ENCODE measurements at places on chromosomes 3 and 15. TPM values are rescaled to one million over a fixed set of nuclear protein-coding genes. Genes with fewer than 3 reads are reported as not detected.

The CPN2 gene
- total RNA-seq, result not detected

The MITF gene
- 45.8 TPM for total RNA-seq

The MYRIP gene
- 2.6 TPM for total RNA-seq

The LRRC3B gene
- not detected for total RNA-seq

The ARGFX gene
- not detected for total RNA-seq

The C15orf62 gene
- 2.0 TPM for total RNA-seq

The CPB1 gene
- 3.4 TPM for total RNA-seq

The GPR27 gene
- 0.32 TPM for total RNA-seq

The UROC1 gene
- not detected for total RNA-seq

The SEC11A gene
- 121 TPM for total RNA-seq

The AGBL1 gene
- total RNA-seq, result not detected

GRCh38 chr3:33063651-33064051 is 33.3 kb downstream of the GLB1 start:
- H3K27ac ChIP-seq, result no peak overlapping the region
- no peaks in the 10 kb centered on the region for H3K36me3 ChIP-seq
- no peaks in the 10 kb centered on the region for H3K27me3 ChIP-seq
- no peak for DNase-seq

- H3K36me3 ChIP-seq, result no peaks in the 10 kb centered on the region
- no peaks in the 10 kb centered on the region for H3K27me3 ChIP-seq
- no peaks in the 10 kb centered on the region for H3K4me1 ChIP-seq
Measured at GRCh38 chr15:50107591-50108408, 11.2 kb downstream of the ATP8B4 start.

GRCh38 chr3:142028243-142028777 is 121.0 kb downstream of the TFDP2 start:
- no peaks in the 10 kb centered on the region for H3K4me1 ChIP-seq
- no peak for DNase-seq
- no peaks in the 10 kb centered on the region for H3K36me3 ChIP-seq
- no peaks in the 10 kb centered on the region for H3K27me3 ChIP-seq

DNA sequence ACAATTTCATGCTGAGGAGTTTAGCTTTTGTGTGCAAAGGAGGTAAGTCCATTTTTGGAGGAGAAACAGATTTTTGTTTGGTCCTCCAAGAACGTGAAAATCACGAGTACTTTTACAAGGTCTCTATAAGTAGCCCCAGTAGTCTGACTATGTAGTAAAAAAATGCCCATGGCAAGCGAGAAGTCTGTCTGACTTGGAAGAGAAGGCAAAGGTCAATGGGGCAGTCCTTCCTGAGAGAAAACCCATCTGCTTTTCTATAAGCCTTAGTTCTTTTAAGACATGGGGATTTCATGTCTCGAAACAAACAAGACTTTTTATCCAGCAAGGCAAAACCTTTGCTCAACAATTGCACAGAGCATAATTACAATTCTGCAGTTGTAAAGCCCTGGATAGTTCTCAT is 183.2 kb downstream of the GAP43 start:
- no peaks in the 10 kb centered on the region for H3K27me3 ChIP-seq
- H3K4me3 ChIP-seq, result no peak overlapping the region
- no peaks in the 10 kb centered on the region for H3K36me3 ChIP-seq
- H3K4me1 ChIP-seq, result no peaks in the 10 kb centered on the region

DNA sequence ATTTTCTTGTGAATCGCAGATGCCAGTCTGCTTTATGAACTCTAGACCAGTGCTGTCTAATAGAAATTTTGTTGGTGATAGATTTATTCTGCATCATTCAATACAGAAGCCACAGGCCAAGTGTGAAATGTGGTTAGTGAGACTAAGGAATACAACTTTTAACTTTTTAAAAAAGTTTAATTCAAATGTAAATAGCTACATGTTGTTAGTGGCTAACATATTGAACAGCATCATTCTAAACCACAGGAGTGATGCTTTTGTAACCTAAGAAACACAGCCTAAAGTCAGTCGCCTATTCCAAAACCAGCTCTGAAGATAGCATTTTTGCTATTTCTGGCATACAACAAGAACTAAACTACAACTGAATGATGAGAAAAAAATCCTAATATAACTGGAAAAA is 164.8 kb upstream of the CBLB start:
- no peaks in the 10 kb centered on the region for H3K27me3 ChIP-seq
- no peaks in the 10 kb centered on the region for H3K4me1 ChIP-seq
- no peaks in the 10 kb centered on the region for H3K36me3 ChIP-seq
- no peak for DNase-seq

GRCh38 chr3:31767920-31768319 is 213.1 kb downstream of the OSBPL10 start:
- H3K27ac ChIP-seq, result no peak overlapping the region
- no peaks in the 10 kb centered on the region for H3K36me3 ChIP-seq
- no peak overlapping the region for H3K4me3 ChIP-seq
- no peaks in the 10 kb centered on the region for H3K27me3 ChIP-seq

GRCh38 chr3:177449360-177450006 is 252.2 kb upstream of the TBL1XR1 start:
- no peak for DNase-seq
- peak overlapping the region; percentile 46 for H3K27ac ChIP-seq
- H3K27me3 ChIP-seq, result no peaks in the 10 kb centered on the region
- H3K4me1 ChIP-seq, result no peaks in the 10 kb centered on the region
- H3K4me3 ChIP-seq, result no peak overlapping the region

DNA sequence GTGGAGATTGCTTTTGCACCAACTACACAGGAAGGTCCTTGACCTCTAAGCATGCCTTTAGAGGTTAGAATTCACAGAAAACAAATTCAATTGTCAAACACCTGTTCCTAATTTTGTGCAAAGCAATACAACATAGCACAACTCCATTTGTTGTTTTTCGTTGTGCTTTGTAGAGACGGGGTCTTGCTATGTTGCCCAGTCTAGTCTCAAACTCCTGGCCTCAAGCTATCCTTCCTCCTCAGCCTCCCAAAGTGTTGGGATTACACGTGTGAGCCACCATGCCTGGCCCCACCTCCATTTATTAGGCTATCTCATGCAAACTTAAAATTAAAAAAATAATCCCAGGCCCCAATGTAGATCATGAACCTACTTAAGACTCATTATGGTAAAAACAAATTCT is 6.0 kb downstream of the NCBP2 start:
- DNase-seq, result no peak
- no peaks in the 10 kb centered on the region for H3K4me1 ChIP-seq
- H3K36me3 ChIP-seq, result peaks cover 3% of the 10 kb centered on the region
- H3K27me3 ChIP-seq, result no peaks in the 10 kb centered on the region

GRCh38 chr3:94162700-94163099 is 99.8 kb downstream of the NSUN3 start:
- H3K27ac ChIP-seq, result no peak overlapping the region
- H3K36me3 ChIP-seq, result no peaks in the 10 kb centered on the region
- no peaks in the 10 kb centered on the region for H3K4me1 ChIP-seq
- DNase-seq, result no peak
- H3K4me3 ChIP-seq, result no peak overlapping the region
- H3K27me3 ChIP-seq, result no peaks in the 10 kb centered on the region

GRCh38 chr3:146542978-146543377 is 1.4 kb downstream of the PLSCR1 start:
- no peak for DNase-seq
- H3K27me3 ChIP-seq, result no peaks in the 10 kb centered on the region
- no peaks in the 10 kb centered on the region for H3K36me3 ChIP-seq
- peak overlapping the region; percentile 75 for H3K4me3 ChIP-seq
- H3K4me1 ChIP-seq, result no peaks in the 10 kb centered on the region

DNA sequence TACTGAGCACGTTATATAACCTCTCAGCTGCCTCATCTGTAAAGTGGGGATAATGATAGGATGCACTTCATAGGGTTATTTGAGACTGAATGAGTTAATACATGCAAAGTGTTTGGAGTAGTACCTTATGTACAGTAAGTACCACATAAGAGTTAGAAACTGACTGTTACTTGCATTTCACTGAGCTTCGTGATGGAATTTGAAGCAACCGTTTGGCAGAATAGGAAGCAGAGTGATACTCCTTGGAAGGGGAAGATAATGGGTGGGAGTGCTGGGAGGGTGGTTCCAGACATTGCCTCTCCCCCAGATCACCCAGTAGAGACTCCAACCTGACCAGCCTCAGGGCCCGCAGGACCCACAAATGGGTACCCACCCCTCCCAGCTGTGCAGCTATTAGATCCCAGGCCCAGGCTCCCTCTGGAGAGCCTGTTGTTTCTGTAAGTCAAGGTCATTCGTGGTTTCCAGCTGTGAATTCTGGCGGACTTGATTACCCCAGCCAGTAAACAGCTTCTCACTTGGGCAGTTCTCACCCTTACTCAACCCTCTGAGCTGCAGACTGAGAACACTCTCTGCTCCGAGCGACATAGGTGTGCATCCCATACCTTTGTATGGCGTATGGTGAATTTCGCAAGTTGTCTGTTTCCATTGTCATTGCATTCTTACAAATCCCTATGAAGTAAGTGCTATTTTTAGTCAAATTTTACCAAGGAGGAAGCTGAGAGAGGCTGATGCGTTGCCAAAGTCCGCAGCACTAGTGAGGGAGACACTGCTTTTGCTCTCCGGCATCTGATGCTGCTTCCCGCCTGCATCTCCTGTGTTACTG is 11.1 kb downstream of the ALPK3 start:
- no peak overlapping the region for H3K4me3 ChIP-seq
- H3K4me1 ChIP-seq, result no peaks in the 10 kb centered on the region
- no peak for DNase-seq
- no peak overlapping the region for H3K27ac ChIP-seq

- H3K36me3 ChIP-seq, result no peaks in the 10 kb centered on the region
- no peaks in the 10 kb centered on the region for H3K4me1 ChIP-seq
- peak overlapping the region; percentile 88 for H3K27ac ChIP-seq
- no peak for DNase-seq
- no peak overlapping the region for H3K4me3 ChIP-seq
Measured at GRCh38 chr3:27578032-27578431, 93.8 kb upstream of the SLC4A7 start.

DNA sequence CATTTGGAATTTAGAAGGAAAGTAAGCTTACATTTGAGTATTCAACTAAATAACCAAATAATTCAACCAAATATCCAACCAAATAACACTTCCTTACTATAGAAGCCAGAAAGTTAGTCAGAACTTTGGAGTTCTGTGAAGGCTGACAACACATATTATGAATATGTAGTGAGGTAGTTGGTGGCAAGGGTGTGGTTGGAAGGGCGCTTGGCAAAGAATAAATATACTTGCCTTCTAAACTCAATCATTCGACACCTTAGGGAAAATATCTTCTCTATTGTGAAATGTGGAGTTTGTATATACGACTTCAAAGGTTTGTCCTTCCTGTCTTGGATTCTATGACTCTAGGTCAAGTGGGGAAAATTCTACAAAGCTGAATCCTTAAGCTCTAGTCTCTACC is 111.7 kb upstream of the OSTN start:
- no peak overlapping the region for H3K4me3 ChIP-seq
- no peaks in the 10 kb centered on the region for H3K27me3 ChIP-seq
- no peaks in the 10 kb centered on the region for H3K36me3 ChIP-seq
- no peaks in the 10 kb centered on the region for H3K4me1 ChIP-seq
- DNase-seq, result no peak

GRCh38 chr3:69869643-69870042 is 129.9 kb upstream of the SAMMSON start:
- no peaks in the 10 kb centered on the region for H3K4me1 ChIP-seq
- H3K27me3 ChIP-seq, result no peaks in the 10 kb centered on the region
- no peak overlapping the region for H3K27ac ChIP-seq
- DNase-seq, result no peak
- H3K36me3 ChIP-seq, result no peaks in the 10 kb centered on the region

DNA sequence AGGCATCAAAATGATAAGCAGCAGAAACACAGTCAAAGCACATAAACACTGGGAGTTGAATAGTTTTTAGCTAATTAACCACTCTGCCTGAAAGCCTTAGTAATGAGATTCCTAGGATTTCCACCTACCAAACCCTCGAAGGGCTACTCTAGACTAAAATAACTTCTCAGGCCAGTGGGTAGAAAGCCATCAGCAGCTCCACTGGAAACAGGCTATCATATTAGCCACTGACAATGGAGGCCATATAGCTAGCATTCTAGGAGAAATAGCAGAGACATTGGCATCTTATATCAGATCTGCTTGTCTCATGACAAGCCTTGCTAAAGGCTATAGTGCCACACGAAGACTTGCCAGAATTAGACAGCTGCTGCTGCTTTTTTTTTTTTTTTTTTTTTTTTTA is 4.5 kb upstream of the CAPN3 start:
- H3K4me3 ChIP-seq, result no peak overlapping the region
- DNase-seq, result no peak
- H3K27me3 ChIP-seq, result no peaks in the 10 kb centered on the region
- H3K4me1 ChIP-seq, result no peaks in the 10 kb centered on the region

DNA sequence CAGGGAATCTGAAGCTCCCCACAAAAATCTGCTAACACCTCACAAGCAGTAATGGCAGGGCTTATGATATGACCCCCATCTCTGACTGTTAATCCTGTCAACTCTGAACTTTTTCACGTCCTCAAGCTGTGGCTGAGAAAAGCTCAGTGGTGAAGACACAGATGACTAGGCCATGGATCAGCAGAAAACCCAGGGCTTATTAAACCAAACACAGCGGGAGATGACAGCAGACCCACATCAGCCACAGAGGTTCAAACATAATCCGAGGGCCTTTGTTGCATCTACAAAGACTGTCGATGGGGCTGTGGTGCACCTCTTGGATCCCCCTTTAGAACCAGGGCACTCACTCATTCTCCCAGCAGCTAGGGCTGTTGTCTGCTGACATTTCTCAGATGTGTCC is 50.4 kb downstream of the GLB1 start:
- no peaks in the 10 kb centered on the region for H3K4me1 ChIP-seq
- DNase-seq, result no peak
- H3K4me3 ChIP-seq, result no peak overlapping the region
- no peaks in the 10 kb centered on the region for H3K27me3 ChIP-seq
- no peaks in the 10 kb centered on the region for H3K36me3 ChIP-seq

DNA sequence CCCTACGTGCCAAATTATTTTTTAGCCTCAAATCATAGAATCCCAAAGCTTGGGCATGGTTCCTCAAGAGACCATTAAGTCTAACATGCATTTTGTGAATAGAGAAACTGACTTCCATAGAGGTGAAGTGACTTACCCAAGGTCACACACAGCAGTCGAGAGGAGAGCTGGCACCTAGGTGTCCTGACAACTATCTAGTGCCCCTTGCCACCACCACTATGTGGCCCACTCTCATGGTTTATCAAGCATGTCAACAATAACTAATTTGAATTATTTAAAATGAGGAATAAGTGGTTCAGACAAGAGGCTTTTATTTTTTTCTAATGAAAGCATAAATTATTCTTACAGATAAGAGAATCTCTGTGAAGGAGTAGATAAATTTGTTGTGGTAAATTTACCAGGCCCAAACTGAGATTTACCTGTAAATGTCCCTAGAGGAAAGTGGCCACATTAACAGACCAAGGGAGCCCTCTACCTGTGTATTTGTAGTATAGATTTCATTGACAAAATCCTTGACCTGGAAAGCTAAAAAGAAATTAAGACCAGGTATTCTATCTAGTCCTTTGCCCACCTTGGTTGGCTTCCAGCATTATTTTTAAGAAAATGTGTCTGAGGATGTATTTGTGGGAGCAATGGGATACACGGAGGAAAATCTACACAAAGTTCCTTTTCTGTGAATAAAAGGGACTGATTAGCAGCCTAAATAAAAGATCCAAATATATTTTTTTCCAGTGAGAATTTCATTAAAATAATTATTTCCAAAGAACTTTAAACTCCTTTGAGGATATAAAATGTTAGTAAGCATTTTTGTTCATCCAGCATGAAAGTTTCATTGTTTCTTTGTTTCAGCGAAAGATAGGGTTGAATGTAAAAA is 49.1 kb downstream of the IQCH start:
- no peak for DNase-seq
- no peak overlapping the region for H3K27ac ChIP-seq
- no peaks in the 10 kb centered on the region for H3K36me3 ChIP-seq
- no peaks in the 10 kb centered on the region for H3K4me1 ChIP-seq
- no peaks in the 10 kb centered on the region for H3K27me3 ChIP-seq

- no peak overlapping the region for H3K4me3 ChIP-seq
- H3K4me1 ChIP-seq, result no peaks in the 10 kb centered on the region
- H3K36me3 ChIP-seq, result no peaks in the 10 kb centered on the region
- no peak for DNase-seq
- no peak overlapping the region for H3K27ac ChIP-seq
- no peaks in the 10 kb centered on the region for H3K27me3 ChIP-seq
Measured at GRCh38 chr3:134194247-134194646, 56.4 kb downstream of the RYK start.

Measured in breast epithelium (tissue), 4 donors.